ENCODE measurements at places on chromosomes 7 and 10.

DNA sequence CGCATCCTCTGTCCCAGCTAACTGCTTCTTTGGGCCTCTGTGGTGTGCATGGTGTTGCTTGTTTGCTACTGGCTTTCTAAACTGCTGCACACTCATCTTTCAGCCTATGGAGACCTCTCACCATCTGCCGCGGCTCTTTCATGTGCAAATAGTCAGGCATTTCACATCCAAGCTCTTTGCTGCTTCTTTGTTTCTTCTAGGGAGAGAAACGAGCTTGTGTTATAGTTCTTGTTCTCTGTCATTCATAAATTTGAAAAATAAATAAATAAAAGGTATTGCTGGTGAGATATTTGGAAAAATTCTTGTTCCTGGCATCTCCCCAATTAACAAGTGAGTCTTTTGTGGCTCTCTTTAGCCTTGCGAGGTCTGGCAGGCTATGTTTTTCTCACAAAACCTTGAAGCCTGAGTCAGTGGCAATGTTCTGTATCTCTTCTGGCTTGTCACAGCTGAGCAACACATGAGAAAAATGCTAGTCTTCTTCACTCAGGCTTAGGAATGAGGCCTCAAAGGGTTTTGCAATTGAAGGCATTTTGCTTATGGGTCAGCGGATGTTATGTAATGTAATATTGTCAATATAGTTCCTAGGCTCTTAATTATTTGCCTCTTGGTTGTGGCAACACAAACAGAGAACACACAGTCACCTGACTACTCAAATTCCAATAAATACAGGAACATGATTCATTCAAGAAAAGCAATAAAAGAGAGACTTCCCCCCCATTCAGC is 274.0 kb downstream of the FRMD4A start:
- no peak for DNase-seq

DNA sequence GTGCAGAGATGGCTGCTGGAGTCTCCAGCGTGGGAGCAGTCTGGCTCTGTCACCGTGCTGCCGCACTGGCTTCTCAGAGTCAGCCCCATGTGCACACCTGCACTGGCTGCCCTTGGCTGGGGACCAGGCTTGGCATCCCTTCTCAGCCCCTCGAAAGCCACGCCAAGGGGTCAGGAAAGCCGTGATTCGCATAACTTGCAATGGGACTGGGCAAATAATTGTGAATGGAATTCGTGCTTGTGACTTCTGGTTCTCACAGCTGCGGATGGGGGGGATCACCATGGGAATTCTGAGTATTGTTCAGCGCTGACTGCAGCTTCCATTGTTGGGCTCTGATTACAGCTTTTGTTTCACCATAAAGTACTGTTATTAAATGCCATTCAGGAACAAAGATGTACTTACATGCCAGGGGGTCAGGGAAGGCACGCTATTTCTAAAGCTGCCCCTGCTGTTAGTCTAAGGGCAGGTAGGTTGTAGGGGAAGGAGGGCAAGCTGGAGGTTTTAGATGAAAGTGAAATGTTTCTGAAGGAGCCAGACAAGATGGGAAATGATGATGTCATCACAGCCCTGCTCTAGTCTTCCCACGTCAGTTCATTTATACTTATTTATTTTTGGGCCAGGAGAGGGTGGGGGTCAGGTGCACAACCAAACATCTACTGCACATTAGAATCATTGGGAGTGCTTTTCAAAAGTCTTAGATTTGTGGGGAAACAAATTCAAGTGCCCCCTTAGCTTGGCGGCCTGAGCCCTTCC is 5.8 kb upstream of the PLEKHA1 start:
- no peak for DNase-seq

- DNase-seq, result no peak
Observed at GRCh38 chr7:25864943-25865751, 286.9 kb upstream of the NFE2L3 start.

DNA sequence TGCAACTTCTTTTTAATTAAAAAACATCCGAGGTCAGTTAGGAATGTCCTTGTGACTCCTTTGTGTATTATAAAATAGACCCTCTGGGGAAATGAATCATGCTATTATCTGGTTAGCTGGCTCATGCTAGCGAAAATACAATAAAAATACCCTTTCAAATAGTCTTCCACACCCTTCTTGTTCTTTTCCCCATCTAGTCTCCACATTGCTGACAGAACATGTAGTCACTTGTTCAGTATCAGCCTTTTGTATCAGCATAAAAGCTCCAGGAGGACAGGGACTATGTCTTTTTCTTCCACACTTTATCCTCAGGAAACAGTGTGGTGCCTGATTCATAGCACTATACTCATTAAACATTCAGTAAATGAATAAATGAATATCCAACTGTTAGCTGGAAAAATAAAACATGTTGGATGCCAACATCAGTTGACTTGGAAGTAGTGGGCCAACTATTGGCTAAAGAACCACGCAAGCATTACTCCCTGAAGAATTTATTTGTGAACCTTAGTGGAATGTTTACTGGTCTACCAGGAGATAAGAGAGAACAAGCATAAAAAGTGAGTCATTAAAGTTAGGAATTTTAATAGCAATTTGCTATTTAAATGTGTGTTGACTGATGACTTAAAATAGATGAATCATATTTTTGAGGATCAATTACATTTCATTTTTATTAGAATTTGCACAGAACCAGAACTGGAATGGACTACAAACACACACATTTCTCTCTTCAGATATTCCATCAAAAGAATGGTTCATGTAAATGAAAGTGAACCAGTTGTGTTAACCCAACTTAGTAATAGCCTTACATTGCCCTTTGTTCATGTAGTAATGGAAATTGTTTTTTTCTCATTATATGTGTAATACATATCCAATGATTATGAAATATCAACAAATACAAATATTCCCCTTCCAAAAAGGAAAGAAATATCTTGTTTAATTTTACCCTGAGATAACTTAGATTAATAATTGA is 129.6 kb downstream of the DKK1 start:
- no peak for DNase-seq

DNA sequence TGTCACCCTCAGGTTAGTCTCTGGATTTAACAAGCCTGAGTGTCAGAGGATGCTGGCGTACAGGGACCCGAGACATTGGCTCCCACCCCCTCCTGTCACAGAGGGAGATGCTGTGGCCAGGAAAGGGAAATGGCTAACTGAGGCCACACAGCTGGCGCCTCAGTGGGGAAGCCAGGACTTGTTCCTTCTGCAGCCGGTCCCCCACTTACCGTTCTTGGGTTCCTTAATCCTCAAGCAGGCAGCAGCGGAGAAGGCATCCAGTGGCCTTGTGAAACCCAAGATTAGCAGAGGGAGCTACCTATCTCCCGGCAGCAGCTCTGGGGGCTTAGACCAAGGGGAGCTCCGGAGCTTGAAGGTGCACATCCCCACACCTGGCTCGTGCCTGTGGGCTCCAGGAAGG is 65.4 kb downstream of the NEURL1 start:
- DNase-seq, result no peak

DNA sequence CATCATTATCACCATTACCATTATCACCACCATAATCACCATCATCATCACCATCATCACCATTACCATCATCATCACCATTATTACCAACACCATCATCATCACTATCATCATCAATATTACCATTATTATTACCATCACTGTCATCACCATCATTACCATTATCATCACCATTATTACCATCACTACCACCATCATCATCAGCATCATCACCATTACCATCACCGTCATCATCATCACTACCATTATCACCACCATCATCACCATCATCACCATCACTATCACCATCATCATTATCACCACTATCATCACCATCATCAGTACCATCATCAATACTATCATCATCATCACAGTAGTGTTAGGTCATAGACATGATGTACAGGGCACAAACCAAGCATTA is 81.4 kb downstream of the VSTM4 start:
- no peak for DNase-seq

GRCh38 chr10:128087884-128088709 is 38.1 kb downstream of the MKI67 start:
- no peak for DNase-seq

DNA sequence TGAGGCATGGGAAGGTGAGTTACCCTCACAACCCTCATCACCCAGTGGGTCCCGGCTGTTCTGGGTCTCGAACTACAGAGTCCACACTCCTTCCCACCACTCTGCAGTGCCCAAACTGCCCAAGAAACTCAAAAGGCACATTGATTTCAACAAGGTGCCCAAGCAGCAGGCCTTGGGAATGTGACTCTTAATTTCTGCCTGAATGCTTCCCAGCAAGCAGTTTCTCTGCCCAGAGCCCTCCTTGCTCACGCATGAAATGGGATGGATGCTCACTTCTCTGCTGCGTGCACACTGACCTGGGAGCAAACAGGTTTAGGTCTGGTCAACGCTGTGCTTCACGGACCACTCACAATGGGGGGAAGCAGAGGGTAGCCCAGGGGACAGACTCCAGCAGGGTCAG is 77.9 kb downstream of the GRB10 start:
- no peak for DNase-seq

GRCh38 chr10:103493362-103493915 is at the start of gene NEURL1:
NEURL1 (plus strand) TSS chr10:103493705; CDS start chr10:103494388, 683 bp downstream.
- peak; percentile 41 for DNase-seq

DNA sequence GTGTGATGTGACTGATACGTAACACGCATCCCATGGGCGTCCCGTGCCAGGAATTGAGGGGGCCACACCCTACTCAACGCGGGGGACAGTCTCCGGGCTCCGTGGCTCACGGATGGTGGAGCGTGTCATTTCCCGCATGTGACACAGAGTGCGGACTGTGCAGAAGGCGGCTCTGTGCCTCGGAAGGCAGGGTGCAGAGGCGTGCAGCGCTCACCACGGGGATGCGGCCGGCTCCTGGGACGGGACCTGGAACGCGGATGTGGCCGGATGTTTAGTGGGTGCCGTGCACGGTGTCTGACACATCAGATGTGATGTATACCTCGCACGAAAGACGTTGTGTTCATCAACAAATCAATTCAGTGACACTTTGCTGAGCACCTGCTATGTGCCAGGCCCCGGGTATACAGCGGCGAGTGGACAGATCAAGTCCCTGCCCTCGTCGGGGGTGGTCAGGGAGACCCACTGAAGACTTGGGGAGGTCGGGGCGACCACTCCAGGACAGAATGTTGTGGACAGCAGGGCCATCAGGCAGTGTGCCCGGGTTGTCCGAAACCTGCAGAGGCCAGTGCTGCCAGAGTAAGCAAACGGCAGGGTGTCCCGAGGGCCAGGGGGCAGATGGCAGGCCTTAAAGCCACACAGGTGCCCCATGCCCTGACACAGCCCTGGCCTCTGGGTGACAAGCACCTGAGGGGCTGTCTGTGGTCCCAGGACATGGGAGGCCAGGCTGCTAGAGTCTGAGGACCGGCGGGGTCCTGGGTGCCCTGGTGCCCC is 38.1 kb downstream of the MICALL2 start:
- DNase-seq, result no peak

GRCh38 chr10:124222318-124222987 is 129.1 kb upstream of the CHST15 start:
- DNase-seq, result peak; percentile 34

- no peak for DNase-seq
Observed at GRCh38 chr10:102712089-102712488, 2.1 kb downstream of the ARL3 start.

DNA sequence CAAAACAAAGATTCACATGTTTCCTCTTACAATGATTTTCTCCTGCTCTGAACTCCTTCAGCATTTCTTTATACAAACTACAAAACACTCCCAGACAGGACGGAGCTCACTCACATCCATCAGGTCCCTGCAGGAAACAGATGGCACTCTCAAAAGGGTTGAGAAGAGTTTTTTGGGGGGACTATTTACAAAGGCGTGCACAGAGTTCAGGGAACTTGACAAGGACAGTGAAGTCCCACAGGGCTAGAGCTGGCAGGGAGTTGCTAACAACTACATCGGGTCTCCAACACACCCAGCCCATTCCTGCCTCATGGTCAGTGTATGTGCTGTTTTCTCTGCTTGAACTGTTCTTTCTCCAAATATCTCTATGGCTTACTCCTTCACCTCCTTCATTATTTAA is 24.7 kb upstream of the YAE1 start:
- DNase-seq, result no peak

DNA sequence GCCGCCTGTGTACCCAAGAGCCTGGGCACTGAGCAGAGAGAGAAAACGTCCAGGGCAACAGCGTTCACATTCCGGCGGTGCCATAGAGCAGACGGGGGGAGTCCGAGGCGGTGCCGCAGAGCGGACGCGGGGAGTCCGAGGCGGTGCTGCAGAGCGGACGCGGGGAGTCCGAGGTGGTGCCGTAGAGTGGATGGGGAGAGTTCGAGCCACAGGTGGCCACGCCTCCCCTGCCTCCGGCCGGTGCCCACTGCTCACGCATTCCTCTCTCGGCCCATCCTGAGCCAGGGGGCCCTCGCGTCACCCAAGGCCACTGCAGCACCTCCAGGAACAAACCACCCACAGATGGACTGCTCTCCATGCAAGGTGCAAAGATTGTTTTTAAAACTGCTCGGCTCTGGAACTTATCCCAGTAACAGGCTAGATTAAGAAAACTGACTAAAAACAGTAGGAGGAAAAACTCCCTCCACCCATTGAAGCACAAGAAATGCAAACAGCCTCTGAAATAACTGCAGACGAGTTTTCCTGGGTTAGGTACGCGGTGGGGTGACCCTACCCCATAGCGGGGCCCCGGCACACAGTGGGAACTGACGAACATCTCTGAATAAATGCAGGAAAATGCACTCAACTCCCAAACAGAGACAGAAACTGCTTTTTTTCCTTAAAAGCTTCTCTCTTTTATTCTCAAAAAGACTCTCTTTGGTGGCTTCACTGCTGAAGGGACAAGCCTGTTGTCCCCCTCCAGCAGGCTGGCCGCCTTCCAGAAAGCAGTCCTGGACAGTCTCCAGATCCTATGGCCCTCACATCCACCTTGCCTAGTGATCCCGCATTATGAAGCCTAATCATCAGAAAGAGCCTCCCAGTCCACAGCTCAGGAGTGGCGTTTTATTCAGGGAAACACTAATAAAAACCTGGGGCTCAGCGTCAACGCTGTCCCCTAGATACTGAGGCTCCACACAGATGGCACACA is 55.9 kb downstream of the DIP2C start:
- DNase-seq, result no peak

GRCh38 chr10:15254808-15255648 is 86.5 kb upstream of the NMT2 start:
- no peak for DNase-seq

DNA sequence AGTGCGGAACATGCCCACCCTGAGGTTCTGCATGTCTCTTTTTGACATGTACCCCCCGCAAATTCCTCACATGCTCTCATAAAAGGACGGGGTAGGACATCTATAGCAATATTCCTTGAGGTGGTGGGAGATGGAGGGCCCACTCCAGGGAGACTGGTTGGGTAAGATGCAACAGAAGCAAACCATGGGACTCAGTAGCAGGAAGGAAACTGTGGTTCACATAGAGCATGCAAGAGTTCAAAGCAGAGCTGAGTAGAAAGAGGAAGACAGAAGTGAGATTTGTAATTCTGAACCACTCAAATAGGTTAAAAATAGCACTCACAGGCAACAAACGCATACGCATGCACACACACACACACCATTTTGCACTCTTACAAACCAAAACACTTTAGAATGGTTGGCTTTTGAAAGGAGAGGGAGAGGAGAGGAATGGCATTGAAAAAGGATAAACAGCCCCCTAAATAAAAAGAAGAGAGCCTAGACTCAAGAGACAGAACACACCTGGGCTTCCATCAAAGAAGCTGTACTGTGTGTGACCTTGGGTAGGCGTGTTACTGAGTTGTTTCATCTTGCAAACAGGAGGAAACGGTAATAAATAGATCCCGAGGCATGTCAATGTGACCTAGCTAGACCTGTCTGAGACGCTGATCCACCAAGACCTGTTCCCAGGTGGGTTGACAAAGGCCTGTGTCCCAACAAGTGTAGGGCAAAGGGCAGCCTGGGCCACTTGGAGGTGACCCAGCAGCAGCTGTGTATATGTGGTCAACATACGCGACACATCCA is 77.6 kb upstream of the LRRC4 start:
- peak; percentile 55 for DNase-seq

GRCh38 chr10:112308125-112308502 is 24.9 kb downstream of the TECTB start:
- DNase-seq, result no peak
